ENCODE measurements at places on chromosomes 2 and 18.

DNA sequence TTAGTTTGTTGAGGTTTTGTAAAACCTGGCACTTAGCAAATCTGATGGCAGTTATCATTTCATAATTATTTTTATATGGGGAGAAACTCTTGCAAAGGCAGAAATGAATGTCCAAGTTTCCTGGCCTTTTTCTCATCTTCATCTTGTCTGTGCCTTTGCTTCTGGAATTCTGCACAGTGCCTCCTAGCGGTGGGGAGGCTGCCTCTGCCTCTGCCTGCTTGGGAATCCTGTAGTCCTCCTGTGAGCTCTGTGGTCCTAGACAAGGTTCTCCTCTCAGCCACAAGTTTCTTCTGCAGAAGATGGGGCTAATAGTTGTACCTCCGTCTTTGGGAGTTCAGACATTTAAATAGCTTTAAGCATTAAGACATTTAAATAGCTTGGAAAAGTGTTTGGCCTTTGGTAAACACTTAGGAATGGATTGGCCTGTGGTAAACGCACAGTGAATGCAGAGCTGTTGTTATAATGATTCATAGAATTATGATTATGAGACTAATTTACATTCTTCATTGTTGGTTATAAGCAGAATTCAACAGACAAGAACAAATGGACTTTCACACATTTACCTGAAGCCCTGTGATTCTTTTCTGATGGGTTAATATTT lies 101.2 kb downstream of the ZNF236 start:
- DNase-seq = no peak

DNA sequence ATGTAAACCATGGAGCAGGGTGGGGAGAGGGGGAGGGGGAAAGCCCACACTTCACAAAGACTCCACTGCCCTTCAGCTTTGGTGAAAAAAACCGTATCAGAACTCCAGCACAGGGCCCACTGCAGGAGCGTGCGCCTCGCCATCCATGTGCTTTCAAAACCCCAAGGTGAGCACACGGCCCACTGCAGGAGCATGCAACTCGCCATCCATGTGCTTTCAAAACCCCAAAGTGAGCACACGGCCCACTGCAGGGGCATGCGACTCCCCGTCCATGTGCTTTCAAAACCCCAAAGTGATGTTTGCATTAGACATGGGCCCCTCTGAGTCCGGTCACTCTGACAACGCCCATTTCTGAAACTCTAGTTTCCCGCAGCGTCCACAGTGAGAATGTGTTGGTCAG lies 7.8 kb downstream of the TXNL4A start:
- DNase-seq = no peak

GRCh38 chr2:106963156-106963555 lies 77.2 kb upstream of the ST6GAL2 start:
- no peak for DNase-seq

DNA sequence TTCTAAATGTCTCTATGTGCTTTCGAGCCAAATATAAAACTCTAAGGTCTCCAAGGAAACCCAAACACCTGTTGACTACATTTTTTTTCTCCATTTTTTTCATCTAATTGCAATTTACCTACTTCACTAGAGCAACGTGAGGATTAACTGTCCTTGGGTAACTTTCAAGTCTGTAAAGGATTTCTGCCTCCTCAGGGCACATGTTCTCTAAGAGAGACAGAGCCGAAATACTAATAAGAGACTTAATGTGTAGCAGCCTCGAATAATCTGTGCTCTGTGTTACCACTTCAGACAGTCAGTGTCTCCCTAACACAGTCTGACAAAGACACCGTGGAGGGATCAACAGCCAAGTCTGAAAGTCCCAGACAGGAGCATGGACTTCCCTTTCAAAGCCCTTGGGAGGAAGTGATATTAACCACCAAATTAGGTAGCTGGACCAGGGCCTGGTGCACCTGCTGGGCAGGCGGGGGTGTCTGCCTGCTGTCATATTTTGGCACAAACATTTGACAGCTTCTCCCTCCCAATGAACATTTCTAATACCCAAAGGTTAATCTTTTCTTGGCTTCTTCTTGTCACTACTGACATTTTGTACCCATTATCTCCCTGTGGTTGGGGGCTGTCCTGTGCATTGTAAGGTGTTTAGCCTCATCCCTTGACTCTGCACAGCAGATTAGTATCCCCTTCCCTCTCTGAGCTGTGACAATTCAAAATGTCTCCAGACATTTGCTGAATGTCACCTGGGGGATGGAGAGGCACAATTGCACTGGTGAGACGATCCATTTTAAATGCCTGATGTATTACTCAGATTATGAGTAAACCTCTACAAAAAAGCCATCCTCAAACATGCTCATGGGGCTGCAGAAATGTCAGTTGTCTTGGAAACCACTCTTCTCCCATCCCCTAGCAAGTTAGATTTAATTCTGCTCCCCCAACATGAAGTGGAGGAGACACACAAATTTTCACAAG lies 45.7 kb upstream of the LYPD1 start:
- DNase-seq = no peak

DNA sequence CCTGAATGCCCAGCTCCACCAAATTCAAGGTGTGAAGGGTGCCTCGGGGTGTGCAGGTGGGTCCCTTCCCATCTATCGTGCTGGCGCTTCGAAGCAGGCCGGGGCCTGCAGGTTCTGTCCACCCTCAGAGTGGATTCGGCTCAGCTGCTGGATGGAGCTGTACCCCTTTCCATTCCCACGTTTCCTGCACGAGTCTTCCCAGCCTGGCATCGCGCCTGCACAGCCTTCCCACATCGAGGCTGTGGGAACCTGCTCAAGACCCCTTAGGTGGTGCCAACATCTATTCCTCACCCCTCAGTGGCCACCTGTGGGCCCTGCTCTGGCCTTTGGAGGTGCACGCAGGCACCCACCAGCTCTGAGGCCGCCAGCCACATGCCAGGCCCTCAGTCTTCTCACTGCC lies 65.7 kb downstream of the PDCL3 start:
- no peak for DNase-seq

DNA sequence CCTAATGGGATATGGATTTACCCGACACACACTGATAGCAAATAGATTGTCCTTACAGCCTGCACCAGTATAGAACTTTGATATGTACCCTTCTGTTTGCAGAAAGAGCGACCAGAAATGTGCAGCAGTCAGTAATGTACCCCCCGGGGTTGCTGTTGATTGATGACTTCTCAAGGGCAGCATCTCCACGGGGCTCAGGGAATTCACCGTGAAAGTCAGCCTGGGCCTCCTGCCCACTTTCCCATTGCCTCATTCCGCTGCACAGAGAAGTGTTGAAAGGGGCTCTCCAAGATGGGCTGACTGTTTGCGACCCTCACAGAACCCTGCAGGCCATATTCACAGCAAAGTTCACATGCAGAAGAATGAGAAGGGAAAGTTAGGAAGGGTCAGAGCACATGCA lies 241.3 kb downstream of the PRKCE start:
- DNase-seq = peak; percentile 36

GRCh38 chr2:31931916-31932315 lies 78.9 kb downstream of the MEMO1 start:
- DNase-seq = no peak

DNA sequence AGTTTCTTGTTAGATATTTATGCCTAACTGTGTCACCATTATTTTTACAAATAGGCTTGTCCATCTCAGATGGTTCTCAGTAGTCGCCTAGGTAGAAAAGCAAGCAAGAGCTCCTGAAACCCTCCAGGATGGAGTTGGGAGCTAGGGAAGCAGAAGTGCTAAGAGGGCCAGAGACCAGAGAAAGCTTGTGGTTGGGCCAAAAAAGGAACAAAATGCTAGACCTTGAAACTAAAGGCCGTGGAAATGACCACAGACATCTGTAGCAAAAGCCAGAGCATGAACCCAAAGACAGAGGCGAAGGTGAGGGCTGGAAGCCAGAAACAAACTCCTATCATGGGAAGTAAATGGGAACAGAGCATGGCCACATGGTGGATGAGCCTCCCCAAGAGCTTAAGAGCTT lies 29.9 kb upstream of the RMDN2 start:
- no peak for DNase-seq

GRCh38 chr2:194253528-194254259 lies 1403.3 kb upstream of the SLC39A10 start:
- DNase-seq = no peak

DNA sequence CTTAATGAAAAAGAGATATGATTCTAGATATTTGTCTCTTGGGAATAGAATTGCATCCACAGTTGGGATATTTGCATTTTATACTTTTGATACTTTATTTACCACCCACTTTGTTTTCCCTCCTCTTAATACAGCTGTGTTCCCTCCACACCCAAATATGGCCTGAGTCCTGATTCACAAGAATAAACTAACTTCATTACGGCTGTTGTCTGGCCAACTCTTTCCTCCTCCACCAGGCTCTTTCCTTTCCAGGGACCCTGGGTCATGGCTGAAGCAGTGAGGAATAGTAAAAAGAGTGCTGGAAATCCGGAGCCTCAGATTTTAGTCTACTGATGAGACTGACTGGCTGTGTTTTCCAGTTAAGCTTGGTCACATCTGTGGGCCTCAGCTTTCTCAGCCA lies 48.4 kb upstream of the STAM2 start:
- no peak for DNase-seq

GRCh38 chr2:86807468-86808275 lies 17.0 kb upstream of the CD8A start:
- peak; percentile 44 for DNase-seq

DNA sequence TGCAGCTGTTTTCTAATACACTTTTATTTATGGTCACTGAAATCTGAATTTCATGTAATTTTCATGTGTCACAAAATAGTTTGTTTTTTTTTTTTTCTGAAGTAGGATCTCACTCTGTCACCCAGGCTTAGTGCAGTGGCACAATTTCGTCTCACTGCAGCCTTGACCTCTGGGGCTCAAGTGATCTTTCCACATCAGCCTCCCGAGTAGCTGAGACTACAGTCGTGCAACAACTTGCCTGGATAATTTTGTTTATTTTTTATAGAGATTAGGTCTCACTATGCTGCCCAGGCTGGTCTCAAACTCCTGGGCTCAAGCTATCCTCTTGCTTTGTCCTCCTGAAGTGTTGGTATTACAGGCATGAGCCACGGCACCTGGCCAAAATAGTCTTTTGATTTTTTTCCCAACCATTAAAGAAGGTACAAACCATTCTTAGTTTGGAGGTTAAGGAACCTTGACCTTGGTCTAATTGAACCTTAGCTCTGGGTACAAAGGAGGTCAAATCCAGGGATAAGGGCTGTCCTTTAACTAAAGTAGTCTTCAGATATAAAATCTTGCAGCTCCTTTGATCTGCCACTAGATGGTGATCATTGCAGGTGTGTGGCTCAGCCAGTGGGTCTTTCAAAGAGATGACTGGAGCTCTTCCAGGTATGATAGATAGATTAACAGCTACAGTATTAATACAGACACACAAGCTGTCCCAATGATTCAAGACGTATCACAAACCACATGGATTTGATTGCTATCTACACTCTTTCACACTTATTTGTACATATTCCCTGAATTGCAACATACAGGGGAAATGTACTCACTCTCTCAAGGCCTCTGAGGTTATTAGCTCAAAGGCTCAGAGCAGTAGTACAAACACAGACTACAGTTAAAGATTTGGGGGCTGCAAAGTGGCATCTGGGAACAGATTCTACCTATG lies 4.7 kb upstream of the KRCC1 start:
- DNase-seq = no peak

DNA sequence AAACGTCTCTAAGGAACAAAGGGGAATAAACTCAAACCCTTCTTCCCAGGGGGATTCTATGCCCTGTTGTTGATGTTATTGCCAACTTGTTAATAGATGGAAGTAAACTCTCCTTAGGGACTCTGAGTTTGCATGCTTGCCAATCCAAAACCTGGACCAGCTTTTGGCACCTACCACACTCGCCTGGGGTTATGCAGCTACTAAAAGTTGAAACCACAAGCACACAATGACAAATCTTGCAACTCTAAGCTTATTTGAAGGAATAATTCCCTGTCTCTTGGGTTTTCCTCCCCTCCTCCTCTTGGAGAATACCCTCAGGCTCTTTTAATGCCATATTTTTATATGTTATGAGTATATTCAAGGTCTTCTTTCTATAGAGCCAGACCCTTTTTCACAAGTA lies 484.1 kb downstream of the FBXO15 start:
- no peak for DNase-seq

- DNase-seq = peak; percentile 66
These were observed at the start of gene MCFD2 for GRCh38 chr2:46915281-46915810. Gene MCFD2, minus strand, starts transcription at chr2:46915806. Its CDS starts 6,635 bp downstream, at chr2:46909171.

GRCh38 chr2:186201371-186201770 lies 284.7 kb upstream of the ZC3H15 start:
- no peak for DNase-seq

- no peak for DNase-seq
These were observed 84.8 kb upstream of the PTPRM start for GRCh38 chr18:7482342-7482741.

DNA sequence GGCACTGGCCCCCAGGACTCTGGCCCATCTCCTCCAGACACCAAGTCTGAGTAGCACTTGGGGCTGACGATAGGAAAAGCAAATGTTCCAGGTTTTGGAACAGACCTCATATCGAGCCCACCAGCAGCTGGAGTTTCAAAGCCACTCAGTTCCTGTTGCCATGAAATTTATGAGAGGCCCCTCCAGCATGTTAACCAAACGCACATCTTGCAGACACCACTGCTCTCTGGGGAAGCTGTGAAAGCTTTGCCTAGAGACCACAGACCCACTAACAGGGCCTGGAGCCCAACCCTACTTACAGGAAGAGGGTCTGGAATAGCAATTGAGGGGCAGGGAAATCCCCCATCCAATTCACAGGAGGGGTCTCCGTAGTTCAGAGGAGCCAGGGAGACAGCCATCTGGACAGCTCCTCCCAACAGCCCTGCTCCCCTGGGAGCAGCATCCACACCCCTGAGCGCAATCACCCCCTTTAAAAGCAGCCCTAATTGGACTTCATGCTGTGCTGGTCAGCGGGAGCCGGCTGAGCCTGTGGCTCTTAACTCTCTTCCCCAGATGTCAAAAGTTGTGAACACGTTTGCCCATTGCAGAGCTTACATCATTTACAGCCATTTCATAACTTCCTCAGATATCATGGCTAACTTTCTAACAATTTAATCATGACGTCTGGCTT lies 81.3 kb downstream of the TGFA start:
- DNase-seq = no peak

DNA sequence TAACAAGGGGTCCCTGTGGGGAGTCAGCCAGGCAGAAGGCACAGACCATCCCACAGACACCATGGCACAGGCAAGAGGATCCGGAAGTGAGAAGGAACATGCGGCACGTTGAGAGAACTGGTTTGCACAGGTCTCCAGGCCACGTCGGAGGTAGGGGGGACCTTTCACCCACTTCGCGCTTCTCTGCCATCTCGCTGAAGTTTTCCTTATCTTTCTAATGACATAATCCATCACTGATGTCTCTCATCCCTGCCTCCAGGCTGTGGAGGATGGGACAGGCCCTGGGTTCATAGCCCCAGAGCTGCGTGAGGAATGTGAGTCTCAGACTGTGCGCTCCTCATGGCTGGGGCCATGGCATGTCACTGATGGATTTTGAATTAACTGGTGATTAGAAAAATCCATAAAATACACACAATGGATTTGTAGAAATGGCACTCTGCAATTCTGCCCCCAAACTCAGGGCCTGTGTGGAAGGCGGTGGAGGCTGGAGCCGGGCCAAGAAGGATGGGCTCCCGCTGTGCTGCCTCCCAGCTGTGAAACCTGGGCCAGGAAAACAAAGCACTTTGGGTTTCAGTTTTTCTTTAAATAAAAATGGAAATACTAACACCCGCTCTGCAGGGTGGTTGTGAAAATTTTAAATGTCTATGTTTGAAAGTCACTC lies 113.3 kb upstream of the ALKAL2 start:
- no peak for DNase-seq

GRCh38 chr2:95323347-95324155 lies 26.4 kb downstream of the KCNIP3 start:
- DNase-seq = no peak

All from left ventricle myocardium inferior (tissue), 1 donor.